ENCODE measurements at places on chromosomes 4 and X.
A peak's percentile ranks its signal among the peaks of the same experiment; 100 is the strongest.

DNA sequence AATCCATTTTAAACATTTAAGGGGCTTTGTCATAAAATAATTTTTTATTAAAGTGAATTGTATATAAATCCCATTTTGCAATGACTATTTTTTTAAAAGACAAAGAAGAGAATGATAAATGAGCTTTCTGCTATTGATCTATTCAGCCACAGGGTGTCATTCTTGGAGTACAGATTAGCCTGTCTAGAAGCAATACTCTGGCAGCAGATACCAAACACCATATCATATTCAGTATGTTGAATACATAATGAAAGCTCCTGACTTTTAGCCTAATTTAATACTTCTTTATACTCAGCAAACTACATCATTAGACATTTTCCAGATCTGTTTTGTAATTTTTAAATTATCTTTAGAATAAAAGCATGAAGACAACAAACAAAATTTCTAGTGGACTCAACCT lies 496.3 kb downstream of the PDGFC start:
- no peak for DNase-seq

- DNase-seq = no peak
These were observed 32.0 kb upstream of the MGST2 start for GRCh38 chr4:139633661-139634060.

- no peak for DNase-seq
These were observed 81.5 kb downstream of the FNIP2 start for GRCh38 chr4:158850371-158850770.

GRCh38 chr4:9988363-9988749 lies 32.9 kb downstream of the SLC2A9 start:
- no peak for DNase-seq

DNA sequence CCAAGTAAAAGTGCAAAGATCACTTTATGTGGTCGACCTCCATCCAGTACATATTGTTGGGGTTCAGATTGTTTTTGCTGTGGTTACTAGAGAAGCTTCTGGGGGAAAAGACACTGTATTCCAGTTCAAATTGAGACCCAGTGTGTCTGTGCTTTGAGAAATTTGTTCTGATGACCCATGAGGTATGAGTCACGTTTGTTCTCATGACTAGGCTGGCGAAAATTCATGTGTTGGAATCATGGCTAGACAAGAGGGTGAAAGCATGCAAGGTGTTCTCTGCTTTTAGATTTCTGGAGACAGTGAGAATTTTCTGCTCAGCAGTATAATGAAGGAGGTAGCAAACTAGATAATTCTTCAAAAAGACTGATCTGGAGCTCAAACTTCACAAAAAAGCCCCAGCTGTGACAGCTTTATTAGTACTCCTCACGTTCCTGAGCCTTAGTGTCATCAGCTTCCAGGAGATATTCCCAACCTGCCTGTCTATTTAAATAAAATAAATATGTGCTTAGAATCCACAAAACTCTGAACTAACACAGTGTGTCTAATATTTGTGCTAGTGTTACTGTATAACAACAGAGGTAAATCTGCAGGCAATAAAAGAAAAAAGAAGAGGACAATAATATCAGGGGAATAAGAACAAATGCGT lies 24.4 kb upstream of the FAM47B start:
- DNase-seq = no peak

GRCh38 chrX:121146059-121146628 lies 98.7 kb downstream of the GLUD2 start:
- DNase-seq = no peak

- DNase-seq = no peak
These were observed 111.1 kb downstream of the NFKB1 start for GRCh38 chr4:102612210-102612609.

DNA sequence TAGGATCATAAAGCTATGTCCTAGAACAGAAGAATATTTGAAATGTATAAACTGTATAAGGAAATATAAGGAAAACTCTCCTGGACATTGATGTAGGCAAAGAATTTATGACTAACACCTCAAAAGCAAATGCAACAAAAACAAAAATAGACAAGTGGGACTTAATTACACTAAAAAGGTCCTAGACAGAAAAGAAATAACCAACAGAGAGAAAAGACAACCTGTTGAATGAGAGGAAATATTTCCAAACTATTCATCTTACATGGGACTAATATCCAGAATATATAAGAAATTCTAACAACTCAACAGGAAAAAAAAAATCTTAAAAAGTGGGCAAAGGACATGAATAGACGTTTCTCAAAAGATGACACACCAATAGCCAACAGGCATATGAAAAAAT lies 54.4 kb upstream of the PRDX4 start:
- DNase-seq = no peak

DNA sequence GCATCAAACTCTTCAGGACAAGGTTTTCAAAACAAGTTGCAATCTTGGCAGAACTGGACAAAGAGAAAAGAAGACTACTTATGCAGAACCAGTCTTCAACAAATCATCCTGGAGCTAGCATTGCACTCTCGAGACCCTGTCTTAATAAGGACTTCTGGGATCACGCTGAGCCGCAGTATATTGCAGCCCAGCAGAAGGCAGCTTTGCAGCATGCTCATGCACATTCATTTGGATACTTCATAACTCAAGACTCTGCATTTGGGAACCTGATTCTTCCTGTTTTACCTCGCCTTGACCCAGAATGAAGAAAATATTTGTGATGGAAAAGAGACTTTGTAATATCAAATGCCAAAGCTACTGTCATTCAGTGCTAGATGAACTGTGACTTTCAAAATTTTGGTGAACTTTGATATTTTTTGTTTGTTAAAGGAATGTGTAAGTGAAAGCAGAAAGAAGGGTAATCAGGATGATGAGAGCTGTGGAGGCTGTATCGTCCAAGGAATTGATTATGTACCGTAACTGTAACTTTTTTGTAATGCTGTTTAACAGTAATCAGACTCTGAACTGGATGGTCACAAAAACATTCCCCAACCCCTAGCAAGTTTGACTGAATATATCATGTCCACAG lies 27.2 kb downstream of the HSPA4L start:
- DNase-seq = no peak

DNA sequence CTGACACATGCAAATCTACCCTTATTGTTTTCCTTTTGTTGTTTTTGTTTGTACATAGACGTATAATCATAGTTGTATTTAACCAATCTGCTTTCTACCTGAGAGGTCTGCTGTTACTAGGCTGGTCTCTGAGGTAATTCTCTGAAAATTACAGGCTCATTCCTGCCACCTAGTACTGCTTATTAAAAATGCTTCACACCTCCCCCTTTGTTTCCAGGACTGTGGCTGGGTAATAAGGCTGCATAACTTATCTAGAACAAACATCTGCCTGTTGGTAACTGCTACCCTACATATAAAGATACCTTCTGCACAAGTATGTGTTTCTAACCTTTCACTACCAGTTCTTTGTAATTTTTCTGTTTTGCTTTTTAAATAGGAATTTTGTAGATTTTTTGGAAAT lies 34.2 kb downstream of the COX7B2 start:
- no peak for DNase-seq

DNA sequence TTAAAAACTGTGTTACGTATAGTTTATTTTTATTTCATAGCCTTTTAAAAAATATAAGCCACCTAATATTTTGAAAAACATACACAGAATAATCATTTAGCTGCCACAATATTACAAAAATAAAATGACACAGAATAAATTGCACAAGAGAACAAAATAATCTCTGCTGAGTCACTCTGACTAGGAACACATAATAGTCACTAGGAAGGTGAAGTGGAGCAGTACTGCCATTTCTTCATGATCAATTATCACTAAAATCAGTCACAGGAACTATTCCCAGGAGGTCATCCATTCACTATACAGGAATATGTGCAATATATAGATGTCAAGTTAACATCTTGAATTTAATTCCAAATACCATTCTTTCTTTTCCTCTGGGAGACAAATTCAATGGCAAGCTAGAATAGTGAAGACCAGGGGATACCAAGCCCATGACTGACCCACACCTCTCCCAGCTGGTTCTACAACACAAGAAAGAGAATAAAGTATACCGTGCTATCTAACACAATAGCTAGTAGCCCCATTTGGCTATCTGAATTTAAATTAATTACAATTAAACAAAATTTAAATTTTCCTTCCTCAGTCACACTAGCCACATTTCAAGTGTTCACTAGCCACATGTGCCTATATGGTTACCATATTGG lies 5.9 kb downstream of the SMIM43 start:
- DNase-seq = no peak

- no peak for DNase-seq
These were observed 1862.7 kb downstream of the STIM2 start for GRCh38 chr4:28723371-28723770.

- no peak for DNase-seq
These were observed 95.3 kb downstream of the FANCB start for GRCh38 chrX:14777525-14777924.

DNA sequence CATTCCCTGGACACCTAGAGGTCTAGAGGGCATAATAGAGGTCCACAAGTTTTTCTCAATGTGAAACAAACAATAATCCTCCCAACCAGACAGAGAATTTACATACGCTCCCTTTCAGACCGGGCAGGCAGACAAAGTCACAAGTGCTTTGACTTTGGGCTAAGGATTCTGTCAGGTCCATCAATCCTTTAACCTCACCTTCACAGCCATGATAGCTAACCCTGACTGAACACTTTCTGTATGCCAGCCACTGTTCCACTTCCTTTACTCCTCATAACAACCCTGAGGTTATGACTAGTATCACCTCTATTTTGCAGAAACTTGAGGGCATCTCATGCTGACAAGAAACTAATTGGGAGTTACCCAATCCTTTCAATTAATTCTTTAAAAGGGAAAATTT lies 118.8 kb upstream of the AFF2 start:
- no peak for DNase-seq

DNA sequence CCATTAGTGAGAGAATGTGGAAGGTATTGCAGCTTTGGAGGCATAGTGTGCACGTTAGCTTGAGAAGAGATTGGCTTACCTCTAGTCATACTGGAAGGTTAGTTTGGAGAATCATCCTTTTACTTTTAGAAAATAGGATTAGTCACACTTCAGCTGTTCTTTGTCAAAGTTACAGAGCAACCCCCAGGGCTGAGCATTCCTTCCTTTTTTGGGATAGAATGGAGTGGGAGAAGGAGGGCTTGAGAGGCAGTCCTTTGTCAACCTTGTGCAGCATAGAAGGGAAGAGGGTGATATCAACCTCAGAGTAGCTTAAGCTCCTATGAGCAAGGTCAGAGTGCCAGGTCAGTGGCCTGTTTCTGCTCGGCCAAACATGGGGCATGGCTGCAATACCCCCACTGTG lies 8.6 kb upstream of the MBNL3 start:
- no peak for DNase-seq

GRCh38 chrX:31658360-31658759 lies 586.5 kb upstream of the FTHL17 start:
- DNase-seq = no peak

- DNase-seq = no peak
These were observed 1.1 kb upstream of the SEPTIN6 start for GRCh38 chrX:119693996-119694451.

DNA sequence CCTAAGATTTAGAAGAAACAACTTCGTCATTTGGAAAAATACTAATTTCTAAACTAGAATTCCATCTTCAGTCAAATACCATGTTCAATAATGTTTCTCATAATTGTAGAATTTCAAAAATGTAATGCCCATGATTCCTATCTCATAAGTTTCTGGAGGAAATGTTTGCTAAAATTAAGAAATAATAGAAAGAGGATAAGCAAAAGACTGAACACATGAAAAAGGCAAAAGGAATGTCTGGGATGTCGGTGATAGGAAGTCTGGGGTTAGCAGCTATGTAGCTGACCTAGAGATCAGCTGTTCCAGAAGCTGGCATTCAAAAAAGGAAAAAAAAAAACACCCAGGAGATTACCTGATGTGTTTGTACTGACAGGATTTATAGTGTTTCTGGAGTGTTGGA lies 18.9 kb upstream of the PCDH10 start:
- no peak for DNase-seq

DNA sequence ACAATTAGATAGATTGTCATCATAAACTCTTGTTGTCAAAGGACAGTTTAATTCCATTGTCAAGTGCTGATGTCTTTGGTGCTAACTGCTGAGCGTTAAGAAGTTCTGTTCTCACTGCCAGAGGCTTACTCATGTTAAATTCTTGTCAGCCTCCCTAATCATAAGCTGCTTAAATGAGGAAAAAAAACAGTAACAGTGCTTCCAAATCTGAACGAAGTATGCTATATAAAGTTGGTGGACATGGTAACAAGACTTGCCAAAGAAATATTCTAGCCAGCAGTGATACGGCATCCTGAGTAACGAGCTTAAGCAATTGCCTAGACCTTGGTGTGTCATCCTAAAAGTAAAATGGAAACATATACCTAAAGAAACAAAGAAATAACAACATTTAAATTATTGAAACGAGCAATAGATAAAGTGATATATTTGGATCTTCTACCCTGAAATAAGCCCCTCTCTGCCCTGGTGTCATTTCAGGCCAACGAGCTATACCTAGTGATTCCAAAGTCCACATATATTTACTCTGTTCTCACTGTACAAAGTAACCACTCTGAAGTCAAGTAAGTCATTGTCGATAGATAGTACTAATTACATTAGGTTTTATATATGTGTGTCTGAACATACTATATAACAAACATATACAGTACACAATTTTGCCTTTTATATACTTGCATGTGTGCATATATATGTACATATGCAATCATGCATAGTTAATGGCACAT lies 339.7 kb upstream of the HS3ST1 start:
- no peak for DNase-seq

GRCh38 chrX:102745857-102746584 lies 25.5 kb downstream of the GPRASP3 start:
- DNase-seq = peak; percentile 7

GRCh38 chr4:67049446-67049845 lies 495.9 kb downstream of the CENPC start:
- no peak for DNase-seq

DNA sequence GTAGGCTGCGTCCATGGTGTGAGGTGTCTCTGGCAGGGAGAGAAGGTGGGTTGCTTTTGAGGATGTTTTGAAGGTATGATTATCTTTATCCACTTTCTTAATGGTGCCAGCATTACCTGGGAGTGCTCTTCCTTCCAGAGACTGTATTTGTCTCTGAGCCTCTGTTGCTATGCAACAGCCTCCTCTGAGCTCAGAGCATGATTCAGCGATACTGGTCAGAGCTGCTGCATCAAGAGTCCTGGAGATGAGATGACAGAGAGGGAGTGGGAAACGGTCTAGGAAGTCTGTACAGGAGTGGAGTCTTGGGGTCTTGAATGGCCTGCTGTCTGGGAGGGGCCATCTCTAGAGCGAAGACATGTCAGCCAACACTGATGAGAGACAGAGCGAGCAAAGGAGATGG lies 104.4 kb upstream of the RAB40AL start:
- DNase-seq = no peak

- no peak for DNase-seq
These were observed 25.7 kb downstream of the CCKAR start for GRCh38 chr4:26464420-26465095.

DNA sequence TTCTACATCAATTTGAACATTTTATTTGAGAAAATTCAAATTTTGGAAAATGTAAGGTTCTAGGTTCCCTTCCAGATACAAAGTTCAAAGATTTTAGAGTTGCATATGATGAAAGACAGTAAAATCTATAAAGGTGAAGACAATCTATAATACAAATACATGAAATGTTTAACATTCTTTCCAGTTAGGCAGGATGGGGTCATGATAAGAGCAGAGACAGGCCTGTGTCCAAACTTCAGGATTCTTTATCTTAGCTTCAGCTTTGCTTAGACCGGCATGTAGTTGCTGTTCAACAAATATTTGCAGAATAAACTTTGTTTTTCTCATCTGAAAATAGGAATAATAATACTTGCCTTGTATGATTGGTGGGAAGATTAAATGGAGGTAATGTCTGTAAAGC lies 4.5 kb upstream of the RPS6KA3 start:
- no peak for DNase-seq

- DNase-seq = no peak
These were observed 16.7 kb upstream of the RBM41 start for GRCh38 chrX:107135049-107135964.

- no peak for DNase-seq
These were observed 140.2 kb upstream of the EDNRA start for GRCh38 chr4:147340591-147341120.

All from activated gamma-delta T cell treated with anti-CD3 and anti-CD28 coated beads, Interleukin-2, amount 50 U/mL, for 16 hours (primary cell).